ENCODE measurements at places on chromosomes 5 and 9.

- no peak for DNase-seq
Measured at GRCh38 chr5:42767491-42768105, 11.0 kb downstream of the CCDC152 start.

- DNase-seq = no peak
Measured at GRCh38 chr5:160271396-160271795, 41.0 kb downstream of the CCNJL start.

- DNase-seq = no peak
Measured at GRCh38 chr9:131732636-131733289, 7.1 kb downstream of the RAPGEF1 start.

DNA sequence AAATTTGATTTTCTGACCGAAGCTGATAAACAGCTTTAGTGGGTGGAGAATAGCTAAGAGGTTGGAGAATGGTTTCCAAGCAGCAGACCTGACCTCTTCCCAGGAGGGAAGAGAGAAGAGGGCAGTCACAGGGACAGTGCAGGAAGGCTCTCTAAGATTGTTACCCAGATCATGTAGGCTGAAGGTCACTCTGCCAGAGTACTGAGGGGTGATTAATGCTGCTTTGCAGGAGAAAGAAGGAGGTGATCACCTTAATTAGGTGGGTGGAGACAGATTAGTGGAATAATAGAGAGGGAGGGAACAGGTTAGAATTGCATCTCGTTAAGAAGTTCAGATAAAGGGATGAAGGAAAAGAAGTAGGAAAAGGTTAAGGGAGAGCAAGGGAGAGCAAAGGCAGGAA, 440.5 kb downstream of the BRINP1 start:
- DNase-seq = no peak

DNA sequence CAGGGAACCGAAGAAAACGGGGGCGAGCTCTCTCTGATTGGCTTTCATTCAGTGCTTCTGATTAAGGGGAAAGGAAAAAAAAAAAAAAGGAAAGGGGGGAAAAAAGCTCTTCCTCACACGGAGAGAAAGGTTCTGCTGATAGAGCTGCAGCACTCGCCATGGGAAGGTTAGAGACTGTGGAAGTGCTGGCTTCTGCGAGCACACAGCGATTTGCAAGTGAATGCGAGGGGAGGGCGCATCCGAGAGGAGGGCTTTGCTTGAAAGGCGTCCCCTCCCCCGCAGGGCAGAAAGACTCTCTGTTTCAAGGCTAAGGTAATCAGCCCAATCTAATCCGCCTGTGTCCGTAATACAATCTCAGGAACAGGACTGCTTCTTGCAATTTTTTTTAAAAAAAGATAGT, at the start of gene CDH10:
TSS of gene CDH10 (minus strand) at position 218 of the 400 bp plus-strand sequence. CDS start 51,488 bp downstream, outside the sequence.
- no peak for DNase-seq

DNA sequence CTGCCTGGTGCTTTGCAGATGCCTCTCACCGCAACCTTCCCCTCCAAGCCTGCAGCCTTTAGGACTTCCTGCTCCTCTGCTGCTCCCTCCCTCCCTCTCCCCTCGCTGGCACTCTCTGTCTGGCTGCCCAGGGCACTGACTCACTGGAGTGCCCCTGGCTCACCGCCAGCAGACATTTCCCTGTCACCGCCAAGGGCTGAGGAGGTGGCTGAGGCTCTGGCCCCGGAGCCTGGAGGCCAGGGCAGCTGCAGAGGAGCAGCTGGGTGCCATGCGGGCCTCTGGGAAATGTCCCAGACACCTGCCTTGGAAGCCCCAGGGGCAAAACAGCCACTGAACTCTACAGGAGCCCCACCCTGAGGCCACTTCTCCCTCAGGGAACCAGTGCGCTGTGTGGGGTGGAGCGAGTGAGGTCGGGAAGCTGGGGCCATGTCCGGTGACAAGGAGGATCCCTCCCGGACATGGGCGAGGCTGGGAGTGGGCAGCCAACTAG, 53.4 kb downstream of the TENT4A start:
- DNase-seq = no peak

- no peak for DNase-seq
Measured at GRCh38 chr5:142499591-142500226, 174.9 kb upstream of the SPRY4 start.

DNA sequence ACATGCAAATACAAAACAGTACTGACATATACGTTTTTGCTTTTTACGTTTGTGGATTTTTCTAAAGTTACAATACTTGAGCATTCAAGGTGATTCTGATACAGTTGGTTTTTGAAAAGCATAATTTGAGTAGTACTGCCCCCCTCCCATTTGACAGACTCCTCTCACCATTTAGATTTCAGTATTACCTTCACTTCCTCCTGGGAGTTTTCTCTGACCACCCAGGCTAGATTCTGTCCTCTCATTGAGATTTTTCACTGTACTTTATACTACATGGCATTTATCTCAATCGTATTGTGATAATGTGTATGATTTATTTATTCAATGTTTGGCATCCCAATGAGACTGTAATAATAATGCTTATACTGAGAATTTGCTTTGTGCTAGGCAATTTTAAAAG, 32.8 kb upstream of the SMAD5 start:
- no peak for DNase-seq

DNA sequence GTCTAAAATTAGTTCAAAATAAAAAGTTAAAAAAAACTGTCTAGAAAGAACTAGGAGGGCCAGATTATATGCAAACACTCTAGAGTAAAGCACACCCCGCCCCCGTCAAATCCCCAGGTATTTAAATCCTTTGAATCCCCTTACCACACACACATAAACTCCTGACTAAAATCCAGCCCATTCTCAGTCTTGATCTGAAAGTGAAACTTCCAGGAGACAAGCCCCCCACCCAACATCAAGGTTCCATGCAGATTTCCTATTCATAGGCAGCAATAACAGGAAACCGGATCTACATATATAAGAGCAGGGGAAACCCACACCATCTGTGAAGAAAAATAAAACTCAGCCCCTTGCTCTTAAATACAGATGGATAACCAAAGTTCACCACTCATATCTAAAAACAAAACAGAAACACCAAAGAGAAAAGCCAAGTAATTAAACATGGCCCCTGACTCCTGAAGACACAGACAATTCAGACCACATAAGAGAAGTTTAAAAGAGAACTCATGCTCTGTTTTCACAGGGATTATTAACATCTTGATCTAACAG, 42.3 kb downstream of the MARCHF3 start:
- DNase-seq = no peak

- DNase-seq = no peak
Measured at GRCh38 chr9:133716564-133717112, 21.5 kb downstream of the SARDH start.

GRCh38 chr9:100377015-100377414, 24.3 kb upstream of the TEX10 start:
- DNase-seq = no peak

DNA sequence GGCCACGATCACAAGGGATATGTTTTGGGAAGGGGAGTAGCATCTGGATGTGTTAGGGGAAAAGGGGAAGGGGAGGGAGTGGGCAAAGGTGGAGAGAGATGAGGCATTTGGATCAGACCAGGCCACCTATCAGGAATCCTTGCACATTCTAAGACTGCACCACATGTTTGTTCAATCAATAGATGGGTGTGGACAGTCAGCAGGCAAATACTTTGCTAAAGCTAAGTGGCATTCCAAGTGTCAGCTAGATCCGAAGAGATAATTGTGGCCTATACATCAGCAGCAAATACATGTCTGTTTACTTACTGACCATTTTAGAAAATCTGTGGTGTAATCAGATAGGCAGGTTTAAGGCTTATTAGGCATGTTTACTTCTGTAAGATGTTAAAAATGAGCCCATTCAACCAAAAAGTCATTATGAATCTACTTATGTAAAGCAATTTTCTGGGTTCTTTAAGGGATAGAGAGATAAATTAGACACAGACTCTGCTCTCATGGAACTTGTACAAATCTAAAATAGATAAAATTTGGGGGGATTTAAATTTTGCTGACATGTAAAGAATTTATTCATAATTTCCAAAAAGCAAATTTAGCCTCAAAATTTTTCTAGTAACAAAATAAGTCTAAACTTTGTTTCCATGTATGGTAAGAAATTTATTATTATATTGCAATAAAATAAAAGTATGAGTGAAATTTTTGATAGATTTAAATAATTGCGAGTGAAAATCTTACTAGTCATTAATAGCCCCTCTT, 107.3 kb downstream of the SNCAIP start:
- no peak for DNase-seq

- no peak for DNase-seq
Measured at GRCh38 chr9:72882117-72882775, 70.6 kb downstream of the ALDH1A1 start.

DNA sequence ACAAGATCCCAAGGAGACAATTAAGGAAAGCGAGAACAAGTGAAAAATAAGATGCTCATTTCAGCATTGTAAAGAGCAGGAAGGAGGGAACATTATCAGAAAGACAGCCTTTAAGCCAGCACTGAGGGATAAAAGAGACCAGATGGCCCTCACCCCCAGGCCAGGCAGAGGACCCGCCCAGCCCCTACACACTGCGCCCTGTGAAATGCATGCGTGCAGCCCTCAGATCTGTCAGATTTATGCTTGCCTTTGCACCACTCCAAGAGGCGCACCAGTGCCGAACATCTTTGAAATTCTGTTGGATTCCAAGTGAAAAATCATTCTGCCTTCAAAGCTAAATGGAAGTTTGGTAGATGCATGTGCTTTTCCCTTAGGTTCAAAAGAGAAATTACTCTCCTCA, 378.0 kb downstream of the MLLT3 start:
- no peak for DNase-seq

- DNase-seq = no peak
Measured at GRCh38 chr9:137612741-137613142, 6.1 kb upstream of the EHMT1 start.

DNA sequence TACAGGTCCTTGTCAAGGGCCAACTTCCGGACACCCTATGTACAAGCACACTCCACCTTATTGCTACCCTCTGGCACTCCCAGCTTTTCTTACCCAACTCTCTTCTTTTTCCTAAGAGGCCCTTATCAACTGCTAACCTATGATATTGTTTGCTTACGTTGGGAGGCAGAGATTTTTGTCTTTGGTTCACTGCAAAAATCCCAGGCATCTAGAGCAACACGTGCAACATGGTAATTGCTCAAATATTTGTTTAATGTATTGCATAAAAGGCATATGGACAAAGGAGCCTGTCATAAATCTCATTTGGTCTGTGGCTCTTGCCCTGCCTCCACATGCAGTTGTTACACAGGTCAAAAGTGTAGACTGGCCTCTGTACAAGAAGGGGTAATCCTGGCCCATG, 35.8 kb upstream of the ATP10B start:
- no peak for DNase-seq

DNA sequence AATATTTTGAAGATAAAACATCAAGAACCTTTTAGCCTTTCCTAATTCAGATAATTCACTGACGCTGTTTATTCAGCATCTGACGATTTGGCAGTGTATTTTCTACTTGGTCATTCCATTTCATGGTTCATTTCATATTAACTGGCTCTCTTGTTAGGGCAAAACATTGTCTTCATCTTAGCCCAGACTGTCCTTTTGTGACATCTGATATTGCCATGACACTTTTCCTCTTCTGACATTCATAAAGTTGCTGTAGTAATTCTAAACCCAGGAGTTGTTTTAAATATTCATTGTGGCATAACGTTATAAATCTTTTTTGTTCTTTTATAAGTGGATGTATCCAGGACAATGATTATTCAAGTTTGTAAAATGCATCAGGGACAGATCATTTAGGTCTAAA, 1.8 kb downstream of the SCAMP1 start:
- no peak for DNase-seq

- no peak for DNase-seq
Measured at GRCh38 chr5:14996997-14997396, 125.4 kb upstream of the ANKH start.

DNA sequence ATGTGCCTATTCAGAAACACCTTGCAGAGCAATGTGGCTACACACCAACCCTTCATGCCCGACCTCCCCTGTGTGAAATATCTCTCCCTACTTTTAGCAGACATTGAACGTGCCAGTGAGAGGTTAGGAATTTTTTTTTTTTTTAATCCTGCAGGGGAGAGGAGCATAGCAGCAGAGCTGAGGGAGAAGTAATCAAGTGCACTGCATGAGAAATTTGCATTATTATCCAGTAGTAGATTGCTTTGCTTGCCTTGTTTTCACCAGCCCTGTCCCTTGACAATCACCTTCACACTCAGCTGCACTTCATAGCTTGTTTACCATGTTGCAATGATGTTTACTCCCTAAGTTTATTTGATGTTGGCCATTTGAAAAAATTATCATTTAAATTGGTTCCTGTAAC, 489.6 kb upstream of the ZNF608 start:
- DNase-seq = no peak

GRCh38 chr5:80083101-80083890, 48.1 kb downstream of the THBS4 start:
- peak; percentile 64 for DNase-seq

DNA sequence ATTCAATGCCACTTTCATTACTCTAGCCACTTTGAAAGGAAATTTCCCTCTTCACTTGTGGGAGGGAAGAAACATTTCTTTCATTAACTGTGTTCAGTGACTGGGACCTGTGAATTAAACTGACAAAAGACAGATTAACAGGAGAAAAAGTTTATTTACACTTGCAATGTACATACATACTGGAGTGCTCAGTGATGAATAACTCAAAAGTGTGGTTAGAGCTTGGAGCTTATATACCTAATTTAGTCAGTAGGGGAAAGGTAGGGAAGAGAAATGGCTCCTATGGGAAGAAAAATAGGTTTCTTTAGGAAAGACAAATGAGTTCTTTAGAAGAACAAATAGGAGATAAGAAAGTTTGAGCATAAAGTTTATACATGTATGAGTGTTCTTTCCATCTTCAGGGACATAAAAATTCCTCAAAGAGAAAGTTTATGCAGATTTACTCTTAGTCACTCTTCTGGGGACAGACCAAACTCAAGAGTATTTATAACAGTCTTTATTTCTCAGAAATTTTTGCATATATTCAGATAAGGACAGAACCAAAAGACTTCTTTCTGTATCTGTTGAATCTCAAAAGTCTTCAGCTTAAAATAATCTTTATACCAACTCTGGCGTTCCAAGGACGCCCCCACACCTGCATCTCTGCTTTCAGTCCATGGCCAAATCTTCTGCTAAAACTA, 120.0 kb upstream of the RAI14 start:
- no peak for DNase-seq

- DNase-seq = no peak
Measured at GRCh38 chr5:61304590-61305381, 27.3 kb upstream of the ZSWIM6 start.

DNA sequence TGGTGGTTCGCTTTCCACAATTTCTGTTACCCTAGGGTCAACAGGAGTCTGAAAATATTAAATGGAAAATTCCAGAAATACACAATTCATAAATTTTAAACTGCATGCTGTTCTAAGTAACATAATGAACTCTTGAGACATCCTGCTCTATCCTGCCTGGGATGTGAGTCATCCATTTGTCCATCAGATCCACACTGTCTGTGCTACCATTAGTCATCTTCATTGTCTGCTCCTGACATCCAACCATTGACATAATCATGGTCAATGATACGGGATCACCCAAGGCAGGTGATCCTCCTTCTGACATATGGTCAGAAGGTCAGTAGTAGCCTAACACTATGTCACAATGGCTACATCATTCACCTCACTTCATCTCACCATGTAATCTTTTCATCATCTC, 276.7 kb upstream of the KIF2A start:
- no peak for DNase-seq
